ENCODE measurements at places on chromosomes 2 and 18. TPM values are rescaled to one million over a fixed set of nuclear protein-coding genes. Genes with fewer than 3 reads are reported as not detected.

The RAB6C gene
- total RNA-seq, result not detected

The C2orf42 gene
- total RNA-seq, result 17.5 TPM

DNA sequence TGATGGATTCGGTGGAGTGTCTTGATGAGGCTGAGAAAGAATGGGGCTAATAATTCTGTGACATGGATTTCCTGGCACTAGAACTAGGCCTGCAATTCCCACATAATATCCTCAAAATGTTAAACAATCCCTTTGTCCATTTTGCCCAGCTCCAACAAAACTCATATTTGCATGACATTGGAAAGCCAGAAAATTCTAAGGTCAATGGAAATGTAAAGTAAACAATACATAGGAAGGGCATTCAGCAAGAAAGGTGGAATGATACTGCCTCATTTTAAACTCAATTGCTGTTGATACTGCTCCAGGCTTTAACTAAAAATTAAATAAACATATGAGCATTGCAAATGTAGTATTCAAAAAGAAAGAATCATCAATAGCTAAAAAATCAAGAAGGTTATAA is 434.8 kb upstream of the SLC8A1 start:
- no peak for DNase-seq

GRCh38 chr2:75421986-75422385 is 138.8 kb downstream of the EVA1A start:
- no peak for DNase-seq
